ENCODE measurements at places on chromosomes 2 and 18.
A peak's percentile ranks its signal among the peaks of the same experiment; 100 is the strongest.

GRCh38 chr2:37766106-37766505 is 94.7 kb upstream of the CDC42EP3 start:
- no peak for DNase-seq

DNA sequence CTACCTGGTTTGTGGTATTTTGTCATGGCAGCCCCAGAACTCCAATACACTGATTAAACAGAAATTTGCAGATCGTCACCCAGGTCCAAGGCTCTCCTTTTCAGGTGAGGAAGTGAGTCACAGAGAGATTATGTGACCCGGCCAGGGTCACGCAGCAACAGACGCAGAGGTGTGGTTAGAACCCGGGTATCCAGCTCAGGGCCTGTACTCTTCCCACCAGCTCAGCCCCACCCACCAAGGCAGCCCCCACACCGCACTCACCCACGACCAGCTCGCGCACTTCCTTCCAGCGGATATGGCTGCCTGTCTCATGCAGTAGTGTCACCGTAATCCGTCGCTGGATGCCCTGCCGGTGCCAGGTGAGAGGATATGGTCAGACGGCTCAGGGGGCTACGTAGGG is 48.1 kb downstream of the AQP12A start:
- no peak for DNase-seq

GRCh38 chr18:5415031-5415430 is 119.5 kb upstream of the ZBTB14 start:
- DNase-seq: no peak

GRCh38 chr2:65545837-65546805 is 113.7 kb upstream of the SPRED2 start:
- DNase-seq: peak; percentile 51

GRCh38 chr2:32423536-32423935 is 66.7 kb downstream of the BIRC6 start:
- no peak for DNase-seq

GRCh38 chr2:170681311-170681710 is 33.8 kb upstream of the SP5 start:
- no peak for DNase-seq

DNA sequence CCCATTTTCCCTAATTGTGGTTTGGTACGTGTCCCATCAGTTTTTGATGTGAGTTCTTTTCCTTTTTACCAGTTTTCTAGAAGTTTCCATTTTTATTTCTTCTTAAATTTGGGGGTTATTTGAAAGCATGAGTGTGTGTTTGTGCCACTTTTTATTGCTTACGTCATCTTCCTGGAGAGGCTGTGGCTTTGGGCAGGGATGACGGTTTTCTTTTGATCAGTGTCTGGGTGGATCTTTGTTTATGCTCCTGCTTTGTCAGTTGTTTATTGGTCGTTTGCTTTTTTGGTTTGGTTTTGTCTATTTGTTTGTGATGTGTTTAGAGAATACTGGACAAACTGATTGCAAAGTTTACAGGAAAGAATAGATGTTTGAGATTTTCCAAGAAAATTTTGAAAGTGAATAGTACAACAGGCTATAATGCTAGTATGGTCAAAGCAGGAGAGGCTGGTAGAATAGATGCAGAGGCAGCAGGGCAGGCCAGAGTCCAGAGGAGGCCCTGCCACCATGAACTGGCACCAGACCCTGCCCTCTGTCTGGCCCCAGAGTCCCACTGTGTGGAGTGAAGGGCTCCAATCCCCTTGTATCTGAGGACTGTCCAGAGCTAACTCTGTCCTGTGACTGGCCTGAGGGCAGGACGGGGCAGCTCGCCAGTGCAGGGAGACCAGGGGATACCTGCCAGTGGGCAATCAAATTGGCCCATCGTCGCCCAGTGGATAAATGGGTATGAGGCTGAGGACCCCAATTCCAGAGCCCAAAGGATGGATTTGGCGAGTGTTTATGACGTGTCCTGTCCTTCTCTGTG is 23.4 kb upstream of the SNED1 start:
- DNase-seq: no peak

DNA sequence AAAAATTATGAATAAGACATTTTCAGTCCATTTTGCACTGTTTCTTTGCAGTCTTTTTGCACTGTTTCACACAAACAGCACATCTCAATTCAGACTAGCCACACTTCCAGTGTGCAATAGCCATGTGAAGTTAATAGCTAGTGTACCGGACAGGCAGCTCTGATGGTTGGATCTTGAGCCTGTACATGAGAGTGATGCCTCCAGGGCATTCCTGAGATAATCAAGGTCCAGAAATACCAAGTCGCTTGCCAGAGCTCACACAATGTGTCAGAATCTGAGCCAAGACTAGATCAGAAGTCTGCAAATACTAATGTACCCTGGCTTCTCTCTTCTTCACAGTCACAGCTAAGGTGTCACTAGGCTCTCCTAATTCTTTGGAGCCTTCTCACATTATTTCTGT is 180.2 kb downstream of the OSR1 start:
- no peak for DNase-seq
